Islet precursor cell (in vitro differentiated cells): ENCODE measurements at places on chromosomes 5 and 9.

- no peak for DNase-seq
These were observed 108.3 kb upstream of the GNA14 start for GRCh38 chr9:77756449-77756848.

DNA sequence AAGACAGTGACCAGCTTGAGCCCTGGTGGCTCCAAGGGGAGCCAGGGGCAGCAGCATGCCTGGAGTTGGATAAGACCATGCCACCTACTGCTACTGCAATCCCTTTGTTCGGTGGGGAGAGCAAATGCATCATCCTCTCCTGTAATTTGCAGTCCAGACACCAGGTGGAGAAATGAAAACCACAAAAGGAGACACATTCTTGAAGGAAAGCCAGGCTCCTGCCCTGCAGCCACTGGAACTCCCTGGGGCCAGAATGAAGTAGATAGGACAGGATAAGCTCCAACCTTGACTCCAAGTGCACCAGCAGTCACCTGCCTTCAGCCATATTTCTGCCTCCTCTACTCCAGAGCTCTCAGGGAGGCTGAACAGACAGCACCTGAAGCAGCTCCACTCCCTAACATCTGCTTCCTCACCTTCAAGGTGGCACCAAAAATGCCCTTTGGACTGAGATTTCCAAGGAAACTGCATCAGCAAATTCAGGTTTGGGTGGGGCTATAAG, 65.1 kb upstream of the IQGAP2 start:
- DNase-seq: peak; percentile 96

GRCh38 chr5:31469886-31470285, 62.0 kb downstream of the DROSHA start:
- no peak for DNase-seq

GRCh38 chr9:28050941-28051340, 477.7 kb upstream of the C9orf72 start:
- no peak for DNase-seq

DNA sequence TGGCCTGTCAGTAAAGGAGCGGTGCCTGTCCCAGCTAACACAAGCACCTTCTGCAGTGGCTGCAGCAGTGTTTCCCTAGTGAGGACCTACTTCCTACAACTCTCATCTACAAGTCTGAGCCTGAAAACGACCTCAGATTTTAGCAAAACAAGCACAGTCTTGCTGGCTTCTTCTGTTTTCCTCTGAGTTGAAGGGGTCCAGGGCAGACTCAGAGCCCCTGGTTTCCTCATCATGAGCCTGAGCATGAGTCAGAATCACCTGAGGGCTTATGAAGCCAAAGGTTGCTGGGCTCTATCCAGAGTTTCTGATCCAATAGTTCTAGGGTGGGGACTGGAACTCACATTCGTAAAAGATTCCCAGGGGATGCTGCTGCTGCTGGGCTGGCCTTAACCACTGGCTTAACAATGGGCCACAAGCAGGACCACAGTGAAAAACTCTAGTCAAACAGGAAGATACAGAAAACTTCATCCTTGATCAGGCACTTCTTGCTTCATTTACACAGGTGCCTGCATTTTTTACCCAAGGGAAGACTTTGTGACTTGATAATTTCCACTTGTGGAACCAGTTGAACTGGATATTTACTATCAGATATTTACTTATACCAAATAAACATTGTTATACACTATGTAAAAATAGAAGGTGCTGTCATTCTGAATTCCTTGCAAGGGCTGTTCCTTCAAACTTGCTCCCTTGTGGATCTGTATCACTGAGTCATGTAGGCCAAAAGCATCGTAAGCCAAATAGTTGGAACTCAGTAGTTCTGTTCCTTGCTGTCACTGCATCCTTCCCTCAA, 4.3 kb upstream of the ACER2 start:
- DNase-seq: no peak

DNA sequence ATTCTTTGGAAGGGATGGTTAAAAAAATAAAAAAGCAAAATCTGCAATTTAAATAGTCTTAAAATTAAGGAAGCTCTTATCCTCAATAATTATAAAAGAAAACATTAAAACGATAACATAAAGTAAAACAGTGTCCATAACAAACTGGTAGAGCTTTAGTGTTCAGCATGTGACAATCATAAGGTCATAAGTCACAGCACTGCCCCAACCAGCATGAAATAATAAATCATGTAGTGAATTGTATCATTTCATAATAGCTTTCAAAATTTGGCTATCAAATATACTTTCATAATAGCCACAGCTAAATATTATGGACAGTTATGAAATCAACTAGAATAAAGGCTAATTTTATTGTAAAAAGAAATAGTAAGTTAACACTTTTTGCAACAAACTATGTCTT, 10.0 kb downstream of the NR3C1 start:
- DNase-seq: no peak

GRCh38 chr9:107613321-107613720, 123.8 kb upstream of the KLF4 start:
- no peak for DNase-seq

DNA sequence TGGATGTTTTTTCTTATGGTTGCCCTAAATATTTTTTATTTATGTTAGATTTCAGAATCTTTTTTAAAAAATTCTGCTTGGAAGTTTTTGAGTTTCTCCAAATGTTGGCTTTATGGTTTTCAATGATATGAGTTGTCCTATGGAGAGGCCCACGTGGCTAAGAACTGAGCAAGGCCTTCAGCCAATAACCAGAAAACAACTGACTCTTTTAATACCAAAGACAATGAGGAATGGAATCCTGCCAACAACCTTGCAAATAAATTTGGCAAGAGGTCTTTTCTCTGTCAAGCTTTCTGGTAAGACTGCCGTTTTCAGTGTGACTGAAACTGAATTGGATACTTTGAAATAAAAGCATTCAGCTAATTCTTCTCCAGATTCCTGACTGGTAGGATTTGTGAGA, 1740.1 kb upstream of the WWC1 start:
- no peak for DNase-seq

- DNase-seq: no peak
These were observed 5.7 kb downstream of the NAIF1 start for GRCh38 chr9:128061275-128061960.

DNA sequence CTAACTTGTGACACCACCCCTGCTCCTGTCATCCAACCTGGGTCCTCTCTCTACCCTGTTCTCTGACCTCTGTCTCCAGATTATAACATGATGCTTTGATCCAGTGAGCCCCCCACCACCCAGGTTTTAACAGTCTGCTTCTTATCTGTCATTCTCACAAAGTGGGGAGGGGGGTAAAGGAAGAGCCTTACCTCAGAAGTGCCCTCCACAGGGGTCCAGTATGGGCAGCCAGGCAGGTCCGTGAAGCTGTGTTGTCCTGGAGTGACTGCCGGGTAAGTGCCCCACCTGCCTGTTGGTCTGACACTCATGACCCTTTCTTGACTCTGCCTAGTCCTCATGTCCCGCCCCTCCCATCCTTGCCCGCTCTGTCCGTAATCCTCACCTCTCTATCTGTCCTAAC, 3.4 kb downstream of the IL11RA start:
- no peak for DNase-seq

DNA sequence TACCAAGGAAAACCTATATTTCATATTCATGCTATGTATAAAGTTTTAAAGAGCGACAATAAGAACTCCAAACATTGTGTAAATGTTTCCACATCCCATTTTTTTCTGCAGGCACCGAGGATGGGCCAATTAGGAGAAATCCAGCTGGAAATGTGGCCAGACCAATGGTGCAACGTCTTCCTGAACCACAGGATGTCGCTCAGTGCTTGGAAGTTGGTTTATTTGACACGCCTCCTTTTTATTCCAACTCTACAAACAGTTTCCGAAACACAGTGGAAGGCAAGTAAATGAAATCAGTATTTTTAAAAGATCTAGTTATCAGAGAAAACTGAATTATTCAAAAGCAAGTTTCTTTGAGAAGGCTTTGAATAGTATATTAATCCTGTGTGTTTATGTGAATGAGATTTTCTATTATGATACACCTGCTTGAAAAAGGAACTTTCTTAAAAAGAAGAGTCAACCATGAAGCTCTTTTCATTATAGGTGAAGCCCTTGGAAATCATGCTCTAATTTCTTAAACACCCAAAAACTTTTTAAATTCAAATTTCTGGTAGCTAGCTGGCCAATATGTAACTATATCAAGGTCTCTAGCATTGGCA, 9.1 kb downstream of the TYRP1 start:
- DNase-seq: peak; percentile 72

GRCh38 chr5:16178745-16179372, 732 bp downstream of the MARCHF11 start:
- DNase-seq: peak; percentile 97

DNA sequence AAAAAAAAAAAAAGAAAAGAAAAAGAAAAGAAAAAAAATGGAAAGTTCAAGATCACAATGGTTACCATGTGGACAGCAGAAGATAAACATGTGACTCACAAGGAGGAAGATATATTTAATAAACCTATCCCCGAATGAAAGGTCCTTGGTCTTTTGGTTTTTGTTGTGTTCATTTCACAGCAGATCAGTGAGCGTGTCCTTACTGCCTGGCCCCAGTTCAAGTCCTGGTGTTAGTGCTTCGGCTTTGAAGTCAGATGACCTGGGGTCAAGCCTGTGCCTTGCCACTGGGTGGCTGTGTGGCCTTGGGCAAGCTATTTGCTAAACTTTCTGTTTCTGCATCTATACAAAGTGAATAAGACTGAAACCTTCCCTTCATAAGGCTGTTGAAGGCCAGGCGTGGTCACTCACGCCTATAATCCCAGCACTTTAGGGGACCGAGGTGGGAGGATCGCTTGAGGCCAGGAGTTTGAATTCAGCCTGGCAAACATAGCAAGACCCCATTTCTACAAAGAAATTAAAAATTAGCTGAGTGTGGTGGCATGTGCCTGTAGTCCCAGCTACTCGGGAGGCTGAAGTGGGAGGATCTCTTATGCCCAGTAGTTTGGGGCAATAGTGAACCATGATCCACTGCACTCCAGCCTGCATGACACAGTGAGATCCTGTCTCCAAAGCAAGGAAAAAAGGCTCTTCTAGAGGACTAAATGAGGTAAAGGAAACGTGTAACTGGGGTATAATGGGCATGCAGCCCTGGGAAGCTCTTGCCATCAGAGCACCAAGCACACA, 94.5 kb upstream of the SPATA31D4 start:
- no peak for DNase-seq

DNA sequence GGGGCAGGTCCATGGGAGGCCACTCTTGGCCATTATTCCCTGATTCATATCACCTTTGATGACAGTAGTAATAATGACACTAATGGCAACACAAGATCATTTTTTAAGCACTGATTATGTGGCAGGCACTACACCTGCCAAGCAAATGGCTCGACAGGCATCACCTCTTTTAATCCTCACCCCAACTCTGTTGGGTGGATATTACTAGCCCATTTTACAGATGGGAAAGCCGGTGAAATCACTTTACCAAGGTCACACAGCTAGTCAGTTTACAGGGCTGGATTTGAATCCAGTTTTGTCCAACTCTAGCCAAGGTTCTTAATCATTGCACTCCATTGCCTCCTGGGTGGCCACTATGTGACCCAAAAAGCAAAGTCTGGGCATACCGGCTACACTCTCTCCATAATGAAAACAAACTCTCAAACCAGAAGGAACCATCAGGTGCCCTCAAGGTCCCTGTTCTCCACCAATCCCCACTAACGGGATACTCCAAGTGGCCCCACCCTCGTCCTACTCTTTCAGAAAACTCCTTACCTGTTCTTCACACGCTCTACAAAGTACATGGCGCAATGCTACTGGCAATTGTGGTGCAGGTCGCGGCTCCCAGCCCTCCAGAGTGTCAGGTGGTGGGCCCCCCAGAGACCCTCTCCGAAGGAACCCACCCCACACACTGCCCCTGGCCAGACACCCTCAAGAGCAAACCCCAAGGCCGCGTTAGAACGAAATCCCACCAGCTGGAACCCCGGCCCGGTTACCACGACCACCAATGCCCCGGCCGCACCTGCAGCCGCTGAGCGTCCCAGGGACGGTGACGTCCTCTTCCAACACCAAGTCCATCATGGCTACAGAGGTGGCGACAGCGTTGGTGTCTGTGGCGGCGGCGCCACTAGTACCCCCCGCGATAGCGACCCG, 572 bp downstream of the CDK5RAP2 start:
- no peak for DNase-seq

DNA sequence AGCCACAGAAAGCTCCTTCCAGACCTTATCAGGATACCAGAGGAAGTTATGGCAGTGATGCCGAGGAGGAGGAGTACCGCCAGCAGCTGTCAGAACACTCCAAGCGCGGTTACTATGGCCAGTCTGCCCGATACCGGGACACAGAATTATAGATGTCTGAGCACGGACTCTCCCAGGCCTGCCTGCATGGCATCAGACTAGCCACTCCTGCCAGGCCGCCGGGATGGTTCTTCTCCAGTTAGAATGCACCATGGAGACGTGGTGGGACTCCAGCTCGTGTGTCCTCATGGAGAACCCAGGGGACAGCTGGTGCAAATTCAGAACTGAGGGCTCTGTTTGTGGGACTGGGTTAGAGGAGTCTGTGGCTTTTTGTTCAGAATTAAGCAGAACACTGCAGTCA, 70.8 kb upstream of the ENTREP1 start:
- DNase-seq: no peak

DNA sequence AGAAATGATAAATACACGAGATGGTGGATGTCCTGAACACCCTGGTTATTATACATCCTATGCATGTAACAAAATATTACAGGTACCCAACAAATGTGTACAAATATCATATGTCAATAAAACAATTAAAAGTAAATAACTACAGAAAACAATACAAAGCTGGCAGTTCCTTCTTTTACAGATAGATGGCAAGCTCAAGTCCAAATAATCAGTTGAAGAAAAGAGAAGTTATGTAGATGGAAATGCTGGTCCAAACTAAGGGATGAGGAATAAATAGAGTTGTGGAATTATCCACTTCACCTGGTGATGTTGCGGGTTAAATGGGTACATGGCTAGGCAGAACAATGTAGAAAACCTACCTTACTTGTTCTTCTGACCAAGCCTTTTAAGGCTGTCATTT, 79.4 kb downstream of the PALM2AKAP2 start:
- DNase-seq: no peak

GRCh38 chr5:135228222-135228621, 170.8 kb downstream of the MACROH2A1 start:
- no peak for DNase-seq

- no peak for DNase-seq
These were observed 575.2 kb downstream of the ISL1 start for GRCh38 chr5:51958473-51958872.

- DNase-seq: peak; percentile 74
These were observed 9.3 kb downstream of the SLC46A2 start for GRCh38 chr9:112881331-112881730.
